ENCODE measurements at places on chromosomes 12 and 14.

GRCh38 chr12:579420-580110, 83.7 kb downstream of the NINJ2 start:
- no peak for DNase-seq

DNA sequence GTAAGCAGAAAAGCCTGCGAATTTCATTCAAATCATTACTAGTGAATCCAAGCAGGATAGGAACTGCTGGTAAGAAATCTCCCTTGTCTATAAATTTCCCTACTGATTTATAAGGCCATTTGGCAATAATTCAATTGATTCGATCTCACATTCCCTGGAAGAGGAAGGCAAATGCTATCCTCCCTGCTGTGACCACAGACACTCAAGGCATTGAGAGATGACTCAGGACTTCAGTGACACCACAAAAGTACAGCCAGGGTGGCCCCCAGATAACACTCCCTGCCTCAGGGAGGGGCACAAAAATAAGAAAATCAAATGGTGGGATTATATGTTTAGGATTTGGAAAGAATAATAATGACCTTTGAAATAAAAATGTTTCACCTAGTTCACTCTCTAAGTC, 162.7 kb downstream of the GRIP1 start:
- peak; percentile 75 for DNase-seq

DNA sequence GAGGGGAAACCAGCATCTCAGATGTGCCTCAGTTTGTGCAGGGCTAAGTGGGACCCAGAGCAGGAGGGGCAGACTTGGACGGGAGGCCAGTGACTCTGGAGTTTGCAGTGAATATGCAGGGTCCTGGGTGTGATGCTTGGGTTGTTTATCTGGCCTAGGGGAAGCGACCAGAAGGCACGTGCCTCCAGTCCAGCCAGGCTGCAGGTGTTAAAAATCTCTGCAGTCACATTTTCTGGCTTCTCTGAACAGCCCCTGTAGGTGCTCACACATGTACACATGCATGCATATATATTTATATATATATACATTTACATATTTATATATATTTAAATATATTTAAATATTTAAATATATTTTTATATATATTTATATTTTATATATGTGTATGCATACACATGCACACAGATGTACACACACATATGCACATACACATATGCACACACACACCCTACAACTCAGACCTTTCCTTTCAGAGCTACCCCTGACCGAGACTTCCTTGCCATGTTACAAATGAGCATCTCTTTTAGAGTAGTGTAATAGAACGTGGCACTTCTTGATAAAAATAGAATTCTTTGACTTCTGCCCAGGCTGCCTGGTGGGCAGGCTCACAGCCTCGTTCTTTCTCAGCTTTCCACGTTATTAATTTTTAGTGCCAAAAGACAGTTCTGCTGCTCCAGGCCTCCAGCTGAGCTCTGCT, 26.8 kb upstream of the TCL1B start:
- DNase-seq = no peak

GRCh38 chr14:96748362-96748761, 48.8 kb upstream of the VRK1 start:
- DNase-seq = no peak

GRCh38 chr12:41277946-41278267, 89.8 kb downstream of the PDZRN4 start:
- no peak for DNase-seq

DNA sequence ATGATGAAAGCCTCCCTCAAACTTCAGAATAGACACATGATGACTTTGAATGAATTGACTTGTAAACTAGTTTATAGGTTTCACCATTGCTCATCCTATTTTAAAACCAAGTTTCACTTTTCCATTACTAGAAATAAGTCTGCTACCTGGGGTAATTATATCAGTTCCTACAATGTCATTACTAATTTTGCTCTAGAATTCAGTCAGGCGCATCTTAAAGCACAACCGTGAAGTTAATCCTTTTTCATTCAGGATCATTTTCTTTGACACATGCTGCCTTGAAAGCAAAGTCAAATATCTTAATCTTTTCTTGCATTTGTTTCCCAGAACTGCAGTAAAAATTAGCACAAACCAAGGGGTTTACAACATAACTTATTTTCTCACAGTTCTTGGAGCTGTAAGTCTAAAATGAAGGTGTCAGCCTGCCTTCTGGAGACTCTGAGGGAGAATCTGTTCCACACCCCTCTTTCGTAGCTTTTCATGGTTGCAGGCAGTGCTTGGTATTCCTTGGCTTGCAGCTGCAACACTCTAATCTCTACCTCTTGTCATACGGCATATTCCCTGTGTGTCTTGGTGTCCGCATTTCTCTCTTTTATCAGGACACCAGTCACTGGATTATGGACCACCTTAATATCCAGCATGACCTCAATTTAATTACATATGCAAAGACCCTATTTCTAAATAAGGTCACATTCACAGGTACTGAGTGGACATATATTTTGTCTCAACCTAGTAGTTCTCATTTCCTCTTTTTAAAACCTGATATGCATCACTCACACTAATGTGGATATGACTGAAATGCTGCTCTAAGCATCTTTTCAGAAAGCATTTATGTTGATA, 114.3 kb upstream of the PDZRN4 start:
- no peak for DNase-seq

Data from suppressor macrophage treated with lipopolysaccharide for 1 hour (primary cell).